Muscle of leg (tissue), 16 donors: ENCODE measurements at places on chromosomes 3 and 15. TPM values are rescaled to one million over a fixed set of nuclear protein-coding genes. Genes with fewer than 3 reads are reported as not detected.

- DNase-seq, result no peak
Measured at GRCh38 chr15:65987100-65987499, 117.8 kb downstream of the RAB11A start.

- no peak for DNase-seq
Measured at GRCh38 chr15:96369825-96370621, 39.5 kb downstream of the NR2F2 start.

The TMEM207 gene
- total RNA-seq, result not detected

GRCh38 chr15:37217567-37217966 lies 117.2 kb upstream of the MEIS2 start:
- DNase-seq, result no peak

- DNase-seq, result no peak
Measured at GRCh38 chr3:180420016-180420415, 181.9 kb upstream of the TTC14 start.

The P2RY12 gene
- 1.1 TPM for total RNA-seq

DNA sequence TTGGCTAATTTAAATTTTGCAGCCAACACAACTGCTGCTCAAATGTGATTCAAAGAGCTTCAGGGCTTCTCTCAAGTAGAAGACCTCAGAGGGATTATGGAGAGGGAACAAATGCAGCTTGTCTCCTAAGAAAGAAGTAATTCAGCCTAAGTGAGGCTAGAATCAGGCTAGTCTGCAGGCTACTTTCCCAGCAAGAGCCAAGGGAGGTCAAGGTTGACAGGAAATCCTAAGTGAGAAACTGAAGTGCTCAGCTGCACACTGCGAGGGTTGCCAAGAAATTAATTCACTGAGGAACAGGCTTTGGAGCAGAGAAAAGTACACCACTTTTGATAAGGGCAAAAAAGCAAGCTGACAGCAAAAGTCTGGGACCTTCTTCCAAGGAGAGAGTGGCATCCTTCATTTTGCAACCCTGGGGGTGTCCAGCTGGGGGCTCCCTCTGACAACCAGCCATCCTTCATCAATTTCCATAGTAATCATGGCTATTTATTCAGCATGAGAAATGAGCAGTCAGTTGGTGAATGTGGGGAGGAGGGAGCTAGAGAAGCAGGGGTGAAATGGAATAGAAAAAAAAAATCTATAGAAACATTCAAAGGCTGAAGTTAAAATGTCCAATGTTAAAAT lies 646.4 kb upstream of the ADAMTS9 start:
- DNase-seq, result peak; percentile 88
